ENCODE measurements at places on chromosomes 2 and 18.

GRCh38 chr2:238650536-238650935 lies 197.3 kb upstream of the TWIST2 start:
- no peak for DNase-seq

- no peak for DNase-seq
Measured at GRCh38 chr18:33611525-33612135, 33.6 kb downstream of the ASXL3 start.

DNA sequence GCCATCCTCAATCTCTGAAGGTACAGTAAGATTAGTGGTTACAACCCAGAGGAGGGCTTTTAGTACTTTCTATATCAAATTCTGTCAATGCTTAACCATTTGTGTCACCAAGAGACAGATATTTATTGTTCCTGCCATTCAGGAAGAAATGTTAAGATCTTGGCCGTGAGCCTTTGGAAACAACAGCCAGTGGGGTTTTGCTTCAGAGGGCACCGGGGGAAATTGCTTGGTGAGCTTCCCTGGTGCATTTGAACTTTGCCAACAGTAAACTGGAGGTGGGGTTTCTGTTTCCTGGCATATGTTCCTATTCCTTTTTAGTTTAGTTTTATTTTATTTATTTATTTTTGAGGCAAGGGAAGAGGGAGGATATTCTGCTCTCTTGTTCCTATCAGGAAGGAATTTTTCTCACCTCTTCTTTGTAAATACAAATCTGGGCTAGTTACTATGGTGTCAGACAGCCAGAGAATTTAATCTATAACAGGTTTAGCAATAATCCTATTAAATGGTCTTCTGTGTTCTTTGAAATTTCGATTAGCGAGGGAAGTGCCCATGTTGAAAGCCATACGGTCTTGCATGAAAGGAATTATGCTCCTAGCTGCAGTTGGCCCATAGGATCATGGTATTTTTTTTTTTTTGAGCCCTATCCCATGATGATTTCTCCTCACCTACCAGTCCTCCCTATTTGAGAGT lies 95.7 kb downstream of the MAIP1 start:
- DNase-seq = no peak

- no peak for DNase-seq
Measured at GRCh38 chr2:166516712-166517303, 22.8 kb upstream of the SCN7A start.

GRCh38 chr2:42368817-42369531 lies 8.0 kb upstream of the COX7A2L start:
- DNase-seq = no peak

GRCh38 chr2:52831216-52831615 lies 936.4 kb upstream of the CHAC2 start:
- DNase-seq = no peak

DNA sequence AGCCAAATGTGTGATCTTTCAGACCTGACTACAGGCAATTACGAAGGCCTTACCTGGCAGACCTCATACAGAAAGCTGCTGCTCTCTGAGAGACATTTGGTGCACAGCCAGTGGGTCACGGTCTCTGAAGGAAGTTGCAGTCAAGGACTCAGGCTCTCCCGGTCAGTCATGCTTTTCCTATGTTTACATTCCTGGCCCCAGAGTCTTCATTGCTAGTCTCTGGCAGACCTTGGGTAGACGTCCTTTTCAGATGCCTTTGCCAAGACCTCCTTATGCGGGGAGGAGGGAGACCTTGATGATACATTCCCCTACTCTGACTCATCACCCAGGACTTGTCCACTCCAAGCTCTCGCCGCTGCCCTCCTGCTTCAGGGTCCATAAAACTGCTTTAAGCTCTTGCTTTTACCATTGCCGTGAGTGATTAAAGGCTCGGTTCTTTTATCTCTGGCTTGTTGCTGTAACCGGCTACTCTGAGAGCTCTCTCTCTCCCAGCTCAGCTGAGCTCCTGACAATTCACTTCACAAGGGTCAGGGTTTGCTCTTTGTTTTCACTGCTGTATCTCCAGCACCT lies 62.0 kb upstream of the SLC35F5 start:
- no peak for DNase-seq
